Activated naive CD4-positive, alpha-beta T cell (primary cell): ENCODE measurements at places on chromosomes 12 and 14.

- no peak for DNase-seq
Measured at GRCh38 chr14:94540031-94540794, 21.0 kb upstream of the SERPINA4 start.

- no peak for DNase-seq
Measured at GRCh38 chr14:76473481-76474263, 97.7 kb downstream of the ESRRB start.

DNA sequence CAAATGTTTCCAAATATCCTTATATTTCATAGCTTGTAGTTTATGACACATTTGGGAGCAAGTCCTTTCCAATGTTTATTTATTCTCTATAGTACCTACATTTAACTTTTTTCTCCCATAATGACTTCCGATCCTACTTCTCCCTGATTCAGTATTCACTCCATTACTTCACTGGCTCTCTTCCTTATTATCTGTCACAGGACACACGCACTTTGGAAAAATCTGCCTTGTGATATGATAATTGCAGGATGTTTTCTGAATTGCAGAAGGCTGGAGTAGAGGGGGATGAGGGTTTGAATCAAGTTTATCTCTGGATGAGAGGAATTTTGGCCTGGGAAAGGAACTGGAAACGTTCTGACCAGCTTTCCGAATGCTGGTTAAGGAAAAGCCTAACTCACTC is 75.0 kb downstream of the HMGA2 start:
- no peak for DNase-seq

- DNase-seq = no peak
Measured at GRCh38 chr12:3380200-3381043, 110.6 kb upstream of the PRMT8 start.

GRCh38 chr12:8038659-8039114 is 6.2 kb downstream of the FOXJ2 start:
- DNase-seq = no peak
